ENCODE measurements at places on chromosomes 13 and 19.

- DNase-seq, result peak; percentile 74
Measured at GRCh38 chr13:30806784-30807183, 71.4 kb downstream of the ALOX5AP start.

DNA sequence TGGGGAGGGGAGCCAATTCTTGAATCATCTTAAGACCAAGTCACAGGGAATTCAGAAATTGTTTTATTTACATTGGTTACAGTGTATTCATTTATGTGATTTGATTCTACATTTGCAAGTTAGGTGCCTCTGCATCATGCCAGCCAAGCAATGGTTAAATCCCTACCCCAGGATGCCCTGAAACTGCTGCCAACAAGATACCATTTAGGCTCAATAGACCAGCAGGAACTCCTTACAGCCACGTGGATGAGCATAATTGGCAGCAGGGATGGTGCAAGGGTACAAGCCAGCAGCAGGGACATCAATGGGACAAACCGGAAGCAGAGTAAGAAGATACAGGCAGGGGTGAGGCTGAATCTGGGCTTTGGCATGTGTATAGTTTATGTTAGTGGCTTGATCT is 72.4 kb upstream of the NBEA start:
- no peak for DNase-seq

GRCh38 chr19:47215581-47215980 is 15.4 kb downstream of the BBC3 start:
- no peak for DNase-seq

DNA sequence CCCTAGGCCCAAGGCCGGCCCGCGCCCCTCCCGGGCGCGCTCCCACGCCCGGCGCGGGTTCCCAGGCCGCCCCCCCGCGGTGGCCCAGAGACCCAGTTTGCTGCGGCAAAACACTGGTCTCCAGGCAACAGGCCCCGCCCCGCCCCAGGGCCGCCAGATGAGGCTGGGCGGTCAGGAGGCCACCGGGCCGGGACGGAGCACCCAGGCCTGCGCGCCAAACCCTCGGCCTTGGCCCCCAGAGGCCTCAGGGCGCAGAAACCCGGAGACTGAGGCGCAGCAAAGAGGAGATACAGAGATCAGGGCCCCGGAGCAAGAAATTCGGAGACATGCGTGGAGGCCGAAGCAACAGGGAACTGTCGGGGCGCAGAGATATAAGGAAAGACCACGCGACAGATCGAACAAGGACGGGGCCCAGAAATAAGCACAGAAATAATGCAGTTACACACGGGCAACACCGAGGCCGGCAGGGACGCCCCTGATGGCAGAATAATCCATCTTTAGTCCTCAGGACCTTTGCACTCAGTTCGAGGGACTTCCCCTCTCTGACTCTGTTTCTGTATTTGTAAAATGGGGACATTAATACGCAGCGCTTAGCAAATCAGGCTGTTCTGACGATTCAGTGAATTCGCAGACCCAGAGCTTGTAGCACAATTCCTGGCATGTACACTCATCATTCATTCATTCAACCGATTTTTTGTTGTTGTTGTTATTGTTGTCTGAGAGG is 20.8 kb upstream of the ERCC1 start:
- DNase-seq, result peak; percentile 91

DNA sequence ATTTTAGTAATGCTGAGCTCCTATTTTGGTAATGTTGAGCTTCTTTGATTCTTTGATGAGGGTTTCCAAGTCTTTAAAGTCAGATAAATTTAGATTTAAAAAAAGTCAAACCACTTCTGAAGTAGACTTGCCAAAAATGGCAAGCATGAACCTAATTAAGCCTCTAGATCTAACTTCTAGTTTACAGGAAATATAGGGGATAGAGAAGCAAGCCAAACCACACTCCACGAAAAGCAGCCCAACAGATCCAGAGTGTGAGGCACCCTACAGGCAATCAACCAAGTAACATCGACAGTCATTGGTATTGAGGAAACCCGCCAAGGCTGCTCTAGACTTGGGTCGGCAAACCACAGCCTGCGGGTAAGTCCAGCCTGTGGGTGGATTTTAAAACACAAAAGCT is 3.7 kb downstream of the GGACT start:
- DNase-seq, result no peak

GRCh38 chr13:101053301-101054093 is 362.8 kb downstream of the NALCN start:
- no peak for DNase-seq

DNA sequence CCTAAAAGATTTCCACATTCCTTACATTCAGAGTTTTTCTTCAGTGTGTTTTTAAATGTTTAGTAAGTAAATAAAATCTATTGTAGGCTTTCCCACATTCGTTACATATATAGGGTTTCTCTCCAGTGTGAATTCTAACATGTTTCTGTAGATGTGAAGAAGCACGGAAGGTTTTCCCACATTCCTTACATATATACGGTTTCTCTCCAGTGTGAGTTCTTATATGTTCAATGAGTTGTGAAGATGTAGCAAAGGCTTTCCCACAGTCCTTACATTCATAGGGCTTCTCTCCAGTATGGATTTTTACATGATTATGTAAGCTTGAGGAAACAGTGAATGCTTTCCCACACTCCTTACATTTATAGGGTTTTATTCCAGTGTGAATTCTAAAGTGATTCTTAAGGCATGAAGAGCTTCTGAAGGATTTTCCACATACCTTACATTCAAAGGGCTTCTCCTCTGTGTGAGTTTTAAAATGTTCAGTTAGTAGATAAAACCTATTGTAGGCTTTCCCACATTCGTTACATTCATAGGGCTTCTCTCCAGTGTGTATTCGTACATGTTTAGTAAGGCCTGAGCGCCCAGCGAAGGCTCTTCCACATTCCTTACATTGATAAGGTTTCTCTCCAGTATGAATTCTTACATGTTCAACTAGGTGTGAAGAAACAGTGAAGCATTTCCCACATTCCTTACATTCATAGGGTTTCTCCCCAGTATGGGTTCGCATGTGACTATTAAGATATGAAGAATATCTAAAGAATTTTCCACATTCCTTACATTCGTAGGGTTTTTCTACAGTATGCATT is 18.2 kb downstream of the ZNF121 start:
- DNase-seq, result peak; percentile 22

DNA sequence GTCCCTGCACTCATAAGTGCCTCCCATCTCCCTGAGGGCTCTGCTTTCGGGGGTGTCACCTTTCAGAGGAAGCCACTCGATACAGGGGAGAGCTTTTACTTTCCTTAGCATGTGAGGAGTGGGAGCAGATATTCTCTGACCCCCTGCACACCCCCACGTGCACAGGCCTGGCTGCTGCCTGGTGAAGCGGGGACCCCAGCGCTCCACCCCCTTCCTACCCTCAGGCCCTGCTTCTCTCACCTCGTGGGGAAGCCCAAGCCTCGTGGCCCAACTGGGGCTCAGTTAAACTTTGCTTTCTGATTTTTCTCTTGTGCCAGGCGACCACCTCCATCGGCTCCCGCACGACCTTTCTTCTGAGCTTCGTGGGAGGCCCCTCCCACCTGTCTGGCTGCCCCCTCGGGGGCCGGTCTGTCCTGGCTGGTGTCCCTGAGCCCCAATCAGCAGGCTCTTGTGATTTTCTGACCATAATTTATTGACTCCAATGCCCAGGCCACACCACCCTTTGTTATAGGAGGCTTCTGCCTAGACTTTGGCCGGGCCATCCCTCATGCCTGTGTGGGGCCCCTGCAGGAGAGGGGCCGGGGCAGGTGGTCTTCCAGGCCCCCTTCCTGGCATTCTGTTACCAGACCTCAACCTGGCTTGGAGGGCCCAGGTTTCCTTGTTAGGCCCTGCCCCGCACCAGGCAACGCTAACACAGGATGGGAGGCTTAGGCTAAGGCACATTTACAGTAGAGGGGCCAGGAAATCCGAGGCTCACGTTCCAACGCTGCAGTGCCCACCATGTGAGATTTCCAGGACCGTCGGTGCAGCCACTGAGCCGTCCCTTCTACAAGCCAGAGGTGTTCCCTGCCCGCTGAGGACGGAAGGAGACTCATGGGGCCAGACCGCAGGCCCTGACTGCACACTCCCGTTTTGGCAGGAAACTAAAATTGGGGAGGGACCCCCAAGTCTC is 3.7 kb downstream of the TMED1 start:
- no peak for DNase-seq

DNA sequence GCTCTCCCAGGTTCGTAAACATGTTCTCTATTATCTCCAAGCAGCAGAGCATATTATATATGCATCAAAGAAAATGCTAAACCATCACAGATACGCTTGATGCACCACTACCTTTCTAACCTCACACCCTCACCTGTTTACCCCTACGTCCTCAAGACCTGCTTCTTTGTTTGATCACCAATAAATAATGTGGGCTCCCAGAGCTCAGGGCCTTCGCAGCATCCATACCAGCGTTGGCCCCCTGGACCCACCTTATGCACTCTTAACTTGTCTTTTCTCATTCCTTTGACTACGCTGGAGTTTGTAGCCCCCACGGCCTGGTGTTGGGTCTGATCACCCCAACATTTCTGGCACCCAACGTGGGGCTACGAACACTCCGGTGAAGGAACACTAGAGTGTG is 10.0 kb upstream of the ZNF443 start:
- no peak for DNase-seq

GRCh38 chr13:20363603-20364002 is 131.5 kb upstream of the GJB6 start:
- DNase-seq, result peak; percentile 81

- DNase-seq, result no peak
Measured at GRCh38 chr13:101092985-101093384, 323.3 kb downstream of the NALCN start.

DNA sequence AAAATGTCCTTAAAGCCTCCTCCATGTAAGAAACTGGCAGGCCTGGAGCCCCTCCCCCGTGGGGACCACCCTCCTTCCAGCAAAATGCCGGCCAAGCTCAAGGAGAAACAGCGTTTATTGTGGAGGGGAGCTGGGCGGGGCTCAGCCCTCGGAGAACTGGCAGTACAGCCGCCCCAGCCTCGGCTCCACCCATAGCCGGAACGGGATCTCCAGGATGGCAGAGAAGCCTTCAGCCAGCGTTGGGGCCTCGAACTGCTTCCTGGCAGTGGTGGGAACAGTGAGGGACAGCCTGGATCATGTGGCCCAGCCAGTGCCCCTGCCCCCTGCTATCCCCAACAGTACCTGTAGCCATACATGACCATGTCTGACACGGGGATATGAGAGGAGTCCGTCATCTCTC is 6.3 kb downstream of the PNKP start:
- DNase-seq, result peak; percentile 36

DNA sequence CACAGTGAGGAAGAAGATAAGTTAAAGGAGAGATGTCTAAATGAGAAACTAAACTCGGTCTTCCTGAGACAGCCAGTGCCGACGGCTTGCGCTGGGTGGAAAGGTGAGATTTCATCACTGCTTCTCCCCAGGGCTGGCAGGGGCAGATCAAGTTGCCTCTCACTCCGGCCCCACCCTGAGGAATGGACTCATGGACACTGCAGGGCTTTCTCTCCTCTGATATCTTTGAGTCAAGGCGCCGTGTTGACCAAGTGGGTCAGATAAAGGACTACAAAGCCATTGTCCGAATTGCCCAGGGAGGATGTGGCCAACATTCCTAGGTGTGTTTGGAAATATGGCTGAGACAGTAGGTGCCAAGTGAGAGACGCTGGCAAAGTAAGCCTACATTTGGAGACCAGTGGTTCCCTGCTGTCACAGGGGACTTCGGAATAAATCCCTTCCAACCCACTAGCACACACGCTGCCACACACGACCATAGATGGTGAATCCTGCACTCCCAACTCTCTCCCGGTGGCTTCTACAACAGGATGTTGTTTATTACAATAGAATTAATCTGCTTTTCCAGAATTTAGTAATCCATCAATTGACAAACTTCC is 156.5 kb upstream of the TSC22D1 start:
- no peak for DNase-seq

DNA sequence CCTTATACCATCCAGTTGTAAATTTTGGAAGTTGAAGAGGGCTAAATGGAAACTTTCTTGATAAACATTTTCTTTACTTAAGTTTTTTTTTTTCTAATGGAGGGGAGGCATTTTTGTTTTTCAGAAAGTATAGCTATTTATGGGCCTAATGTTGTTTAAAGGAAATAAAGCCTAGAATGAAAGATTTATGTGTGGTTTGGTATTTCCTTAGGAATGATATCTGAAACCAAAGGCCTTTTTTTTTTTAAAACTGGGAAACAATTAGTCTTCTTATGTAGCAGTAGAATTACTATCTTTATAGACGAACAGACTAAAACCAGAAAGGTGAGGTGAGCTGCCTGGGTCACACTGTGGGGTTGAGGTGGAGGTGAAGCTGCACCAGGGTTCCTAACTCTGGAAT is 80.1 kb downstream of the ESD start:
- no peak for DNase-seq

GRCh38 chr19:16886305-16886880 is 2.4 kb upstream of the F2RL3 start:
- DNase-seq, result peak; percentile 20

GRCh38 chr19:7994114-7994513 is 11.3 kb downstream of the ELAVL1 start:
- no peak for DNase-seq

DNA sequence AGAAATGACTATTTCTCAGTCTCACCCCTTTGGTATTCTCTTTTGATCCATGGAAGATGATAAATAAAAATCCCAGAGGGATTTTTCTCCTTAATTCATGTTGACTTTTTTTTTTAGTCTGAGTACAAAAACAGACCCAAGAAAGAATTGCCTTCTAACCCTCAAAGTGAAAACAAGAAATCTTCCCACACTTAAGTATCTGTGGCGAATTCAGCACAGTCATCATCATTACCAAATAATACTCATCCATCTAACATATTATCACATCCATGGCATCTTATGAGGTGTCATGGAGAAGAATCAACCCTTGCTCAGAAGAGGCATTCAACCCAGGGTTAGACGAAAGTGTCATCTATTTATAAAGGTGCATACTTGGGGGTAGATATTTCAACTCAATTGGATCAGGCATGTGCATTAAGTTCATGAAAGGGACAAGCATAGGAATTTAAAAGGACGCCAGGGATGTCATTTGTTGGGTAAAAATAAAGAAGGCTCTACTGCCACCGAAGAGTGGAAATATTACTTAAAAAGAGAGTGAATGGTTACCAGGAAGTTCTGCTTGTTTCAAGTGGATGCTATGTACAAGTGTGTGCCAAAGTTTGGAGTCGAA is 101.9 kb downstream of the FLT1 start:
- DNase-seq, result no peak

DNA sequence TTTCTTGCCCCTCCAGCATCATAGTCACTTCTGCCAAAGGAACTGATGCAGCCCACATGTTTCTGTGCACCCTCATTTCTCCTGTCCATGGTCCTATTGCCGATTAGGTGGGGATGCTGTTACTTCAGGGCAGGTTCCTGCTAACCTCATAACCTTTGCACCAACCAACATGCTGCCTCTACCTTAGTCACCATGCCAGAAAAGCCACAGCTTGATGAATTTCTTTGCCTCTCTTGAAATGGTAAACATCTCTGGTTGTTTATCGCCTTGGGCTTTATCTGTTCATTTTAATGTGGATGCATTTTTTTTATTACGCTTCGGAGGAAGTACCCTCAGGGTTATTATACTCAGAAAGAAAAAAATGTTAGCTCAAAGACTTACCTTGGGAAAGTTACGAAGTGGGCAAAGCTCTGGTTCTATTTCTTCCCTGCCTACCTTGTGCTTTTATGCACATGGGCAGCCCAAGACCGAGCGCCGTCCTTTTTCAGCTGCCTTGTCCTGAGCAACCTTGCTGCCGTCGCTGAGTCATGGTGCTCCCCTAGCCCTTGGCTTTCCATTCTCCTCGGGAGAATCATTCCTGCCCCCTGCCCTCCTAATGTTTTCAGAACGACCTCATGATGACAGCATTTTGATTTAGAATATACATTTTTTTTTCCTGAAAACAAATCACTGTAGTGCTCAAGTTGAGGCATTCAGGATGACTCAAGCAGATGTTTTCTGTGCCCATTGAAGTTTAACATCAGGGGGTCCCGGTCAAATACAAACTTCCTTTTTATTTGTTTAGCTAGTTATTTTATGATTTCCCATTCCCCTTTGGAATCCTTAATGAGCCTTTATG is 280.0 kb downstream of the SHISA2 start:
- peak; percentile 9 for DNase-seq
